Ovary (tissue), 10 donors: ENCODE measurements at places on chromosomes 3 and 15.

DNA sequence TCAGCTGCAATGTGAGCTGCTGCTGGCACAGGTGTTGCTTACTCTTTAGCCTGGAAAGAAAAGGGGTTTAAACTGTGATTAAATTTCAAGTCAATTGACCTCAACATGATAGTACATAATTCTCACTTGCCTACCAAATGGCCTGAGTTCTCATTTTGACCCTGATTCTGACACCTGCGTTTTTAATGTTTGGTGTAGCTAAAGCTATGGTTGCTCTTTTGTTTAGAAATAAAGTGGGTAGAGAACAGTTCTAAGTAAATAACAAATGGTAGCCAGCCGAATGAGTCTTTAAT is 100.8 kb upstream of the SOX2 start:
- DNase-seq: no peak

- DNase-seq: no peak
Measured at GRCh38 chr3:61979638-61980037, 393.7 kb downstream of the FEZF2 start.

DNA sequence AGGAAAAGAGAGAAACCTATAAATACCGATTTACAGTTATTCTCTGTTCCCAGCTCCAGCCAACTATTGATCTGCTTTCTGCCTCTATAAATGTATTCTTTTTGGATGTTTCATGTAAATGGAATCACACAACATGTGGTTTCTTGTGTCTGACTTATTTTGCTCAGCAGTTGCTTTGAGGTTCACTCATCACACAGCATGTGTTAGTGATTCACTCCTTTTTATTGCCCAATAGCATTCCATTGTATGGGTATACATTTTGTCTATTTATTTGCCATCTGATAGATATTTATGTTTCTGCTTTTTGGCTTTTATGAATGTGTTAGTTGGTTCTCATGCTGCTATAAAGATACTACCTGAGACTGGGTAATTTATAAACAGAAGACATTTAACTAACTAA is 23.6 kb downstream of the CCR1 start:
- DNase-seq: no peak

DNA sequence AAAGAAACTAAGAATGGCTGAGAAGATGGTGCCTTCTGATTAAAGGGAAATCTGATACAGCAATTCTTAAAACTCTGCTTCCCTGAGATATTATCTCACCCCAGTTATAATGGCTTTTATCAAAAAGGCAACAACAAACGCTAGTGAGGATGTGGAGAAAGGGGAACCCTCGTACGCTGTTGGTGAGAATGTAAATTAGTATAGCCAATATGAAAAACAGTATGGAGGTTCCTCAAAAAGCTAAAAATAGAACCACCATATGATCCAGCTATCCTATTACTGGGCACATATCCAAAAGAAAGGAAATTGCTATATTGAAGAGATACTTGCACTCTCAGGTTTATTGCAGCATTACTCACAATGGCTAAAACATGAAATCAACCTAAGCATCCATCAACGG is 65.1 kb downstream of the GOLIM4 start:
- no peak for DNase-seq

DNA sequence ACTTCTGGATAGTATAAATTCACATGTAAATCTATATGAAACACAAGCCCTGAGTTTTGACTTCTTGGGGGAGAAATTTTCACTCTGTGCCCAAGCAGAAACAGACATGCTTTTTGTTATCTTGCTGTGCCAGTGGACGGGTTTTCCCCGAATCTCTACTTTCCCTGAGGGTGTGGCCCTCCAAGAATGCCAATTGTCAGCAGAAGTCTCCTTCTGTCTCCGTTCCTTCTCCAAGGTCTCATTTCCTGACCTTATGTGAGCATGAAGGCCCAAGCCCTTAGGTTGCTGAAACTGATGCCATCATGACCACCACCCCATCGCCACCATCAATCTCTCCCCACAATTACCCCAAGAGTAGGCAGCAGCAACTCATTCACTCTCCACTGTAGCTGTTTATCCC is 253.8 kb downstream of the XXYLT1 start:
- no peak for DNase-seq

GRCh38 chr3:5096336-5097008 is 25.6 kb upstream of the ARL8B start:
- DNase-seq: no peak

DNA sequence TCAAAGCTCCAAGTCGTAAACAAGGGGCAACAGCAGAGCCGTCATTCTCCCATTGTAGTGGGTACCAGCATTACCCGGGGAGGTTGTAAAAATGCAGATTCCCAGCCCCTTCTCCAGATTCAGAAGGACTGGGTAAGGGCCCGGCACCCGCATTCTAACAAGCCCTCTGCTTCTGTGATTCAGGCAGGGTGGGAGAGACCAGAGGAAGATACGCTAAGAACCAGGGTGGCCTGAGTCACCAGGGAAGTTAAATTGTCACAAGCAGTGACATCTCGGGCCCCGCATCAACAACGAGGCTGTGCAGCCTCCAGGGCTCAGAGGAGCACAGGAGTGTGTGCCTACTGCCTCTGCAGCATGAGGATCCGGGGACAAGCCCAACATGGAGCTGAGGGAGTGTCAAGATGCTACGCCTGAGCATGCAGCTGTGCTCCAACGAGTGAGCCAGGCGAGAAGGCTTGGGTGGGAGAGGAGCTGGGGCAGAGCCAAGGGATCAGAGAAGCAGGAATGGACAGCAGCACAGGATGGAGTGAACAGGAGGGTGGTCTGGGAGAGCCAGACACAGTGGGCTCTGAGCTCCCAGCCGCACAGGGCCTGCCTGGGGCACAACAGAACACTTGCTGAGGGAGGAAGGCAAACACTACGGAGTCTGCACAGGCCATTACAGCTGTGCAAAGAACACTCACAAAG is 68.5 kb downstream of the CPN2 start:
- peak; percentile 9 for DNase-seq

GRCh38 chr15:95624616-95625361 is 705.7 kb upstream of the NR2F2 start:
- DNase-seq: no peak

DNA sequence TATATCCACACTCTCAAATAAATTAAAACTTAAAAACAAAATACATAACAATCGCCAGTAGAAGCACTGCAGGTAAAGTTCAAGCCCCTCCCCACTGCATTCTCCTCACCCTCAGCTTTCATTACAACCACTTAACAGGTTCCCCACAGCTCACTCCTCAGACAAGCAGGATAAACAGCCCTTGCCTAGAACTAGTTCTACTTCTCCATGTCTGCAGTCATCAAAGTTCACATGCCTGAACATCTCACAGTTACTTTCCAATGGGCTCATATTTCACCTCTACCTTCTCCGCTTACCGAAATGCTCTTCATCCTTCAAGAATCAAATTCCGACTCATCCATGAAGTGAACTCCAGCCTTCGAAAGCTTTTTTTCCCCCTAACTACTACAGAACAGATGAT is 4.1 kb downstream of the YEATS2 start:
- no peak for DNase-seq

DNA sequence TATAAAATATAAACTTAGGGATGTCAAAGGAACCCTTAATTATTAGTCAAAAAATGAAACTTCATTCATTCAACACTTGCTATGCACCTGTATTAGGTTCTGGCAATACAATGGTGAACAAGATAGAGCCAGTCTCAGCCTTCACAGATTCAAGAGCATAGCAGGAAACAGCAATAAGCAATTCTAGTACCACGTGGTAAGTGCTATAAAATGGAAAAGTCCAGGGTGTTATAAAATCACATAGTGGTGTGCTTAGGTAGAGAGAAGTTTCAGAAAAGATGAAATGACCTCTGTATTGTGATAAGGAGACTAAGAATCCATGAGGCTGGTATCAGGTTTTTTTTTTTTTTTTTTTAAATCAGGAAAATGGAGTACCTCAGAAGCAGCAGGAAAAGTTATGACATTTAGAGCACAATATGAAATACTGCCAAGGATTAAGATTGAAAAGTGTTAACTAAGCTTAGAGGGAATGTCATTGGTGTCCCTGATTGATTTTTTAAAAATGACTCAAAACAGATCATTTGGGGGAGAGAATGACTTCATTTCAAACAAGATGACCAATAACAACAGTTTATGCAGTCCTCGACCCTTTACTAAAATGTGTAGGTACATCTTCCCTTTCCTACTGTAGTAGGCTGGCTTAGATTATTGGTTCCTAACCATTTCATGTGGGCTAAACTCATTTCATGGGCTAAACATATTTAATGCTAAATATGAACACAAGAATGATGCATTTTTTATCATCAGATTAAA is 5.0 kb downstream of the TOMM70 start:
- no peak for DNase-seq

GRCh38 chr15:43277231-43277823 is 10.6 kb upstream of the TGM5 start:
- no peak for DNase-seq

- DNase-seq: no peak
Measured at GRCh38 chr3:122623031-122623829, 45.8 kb downstream of the PARP15 start.

- DNase-seq: no peak
Measured at GRCh38 chr3:923161-923910, 169.5 kb upstream of the CNTN6 start.

DNA sequence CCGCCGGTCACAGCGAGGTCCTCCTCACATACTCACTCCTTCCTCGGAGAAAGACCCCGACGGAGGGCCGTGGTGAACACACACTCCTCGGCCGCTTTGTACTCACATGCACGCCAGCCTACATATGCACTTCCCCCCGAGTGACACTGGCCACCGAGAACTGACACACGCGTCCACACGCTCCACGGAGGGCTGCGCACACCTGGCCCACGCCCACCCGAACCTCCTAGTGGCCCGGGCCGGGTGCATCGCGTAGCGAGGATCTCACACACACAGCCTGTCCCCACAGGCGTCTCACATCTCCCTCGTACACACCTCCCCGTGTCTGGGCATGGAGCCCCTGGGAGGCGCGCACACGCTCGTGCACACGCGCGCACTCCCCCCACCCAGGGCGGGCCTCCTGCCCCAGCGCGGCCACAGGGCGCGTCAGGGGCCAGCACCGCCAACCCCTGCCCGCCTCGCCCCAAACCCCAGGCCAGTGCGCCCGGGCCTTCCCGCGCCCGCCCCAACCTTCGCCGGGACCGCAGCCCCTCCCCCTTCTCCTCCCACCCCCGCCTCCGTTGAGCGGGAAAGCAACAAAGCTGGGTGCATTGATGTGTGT is 411 bp upstream of the C3orf70 start:
- DNase-seq: peak; percentile 26

- DNase-seq: no peak
Measured at GRCh38 chr3:60760145-60760544, 491.1 kb downstream of the FHIT start.

- DNase-seq: no peak
Measured at GRCh38 chr3:16488637-16489036, 24.9 kb downstream of the RFTN1 start.

DNA sequence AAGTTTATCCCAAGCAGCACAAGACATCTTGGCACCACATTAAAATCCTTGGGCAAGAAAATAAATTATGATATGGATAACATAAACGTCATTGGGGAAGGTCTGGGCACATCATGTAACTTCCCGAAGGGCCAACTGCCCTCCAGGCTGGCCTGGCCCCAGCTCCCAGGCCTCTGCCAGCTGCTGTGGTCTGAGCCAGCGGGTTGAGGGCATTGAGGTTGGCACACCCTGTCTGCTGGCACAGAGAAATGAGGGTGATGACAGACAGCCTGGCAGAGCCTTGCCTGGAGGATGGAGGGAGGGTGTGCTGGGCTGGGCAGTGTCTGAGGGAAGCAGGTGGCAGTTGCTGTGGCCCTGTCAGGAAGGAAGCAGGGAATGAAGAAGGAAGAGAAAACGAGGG is 3.3 kb upstream of the RBSN start:
- no peak for DNase-seq

DNA sequence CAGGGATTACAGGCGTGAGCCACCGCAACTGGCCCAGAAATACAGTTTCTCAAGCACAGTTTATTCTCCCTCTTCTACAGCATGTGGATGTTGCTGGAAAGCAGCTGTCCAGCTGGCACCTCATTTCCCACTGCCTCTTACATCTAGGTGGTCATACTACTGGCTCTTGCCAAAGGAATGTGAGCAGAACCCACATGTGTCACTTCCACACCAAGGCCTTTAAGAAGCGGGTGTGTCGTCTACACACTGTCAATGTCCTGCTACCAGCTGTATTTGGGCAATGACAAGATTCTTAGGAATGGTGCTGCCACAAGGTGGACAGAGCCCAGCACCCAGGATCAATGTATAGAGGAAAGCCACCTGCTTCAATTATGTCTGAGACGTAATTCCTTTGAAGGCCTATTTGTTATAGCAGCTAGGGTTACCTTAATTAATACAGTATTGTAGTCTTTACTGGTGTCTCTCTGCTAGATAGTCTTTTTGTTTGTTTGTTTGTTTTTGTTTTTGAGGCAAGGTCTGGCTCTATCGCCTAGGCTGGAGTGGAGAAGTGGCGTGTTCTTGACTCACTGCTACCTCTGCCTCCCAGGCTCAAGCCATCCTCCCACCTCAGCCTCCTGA is 15.1 kb upstream of the RAB7A start:
- no peak for DNase-seq

DNA sequence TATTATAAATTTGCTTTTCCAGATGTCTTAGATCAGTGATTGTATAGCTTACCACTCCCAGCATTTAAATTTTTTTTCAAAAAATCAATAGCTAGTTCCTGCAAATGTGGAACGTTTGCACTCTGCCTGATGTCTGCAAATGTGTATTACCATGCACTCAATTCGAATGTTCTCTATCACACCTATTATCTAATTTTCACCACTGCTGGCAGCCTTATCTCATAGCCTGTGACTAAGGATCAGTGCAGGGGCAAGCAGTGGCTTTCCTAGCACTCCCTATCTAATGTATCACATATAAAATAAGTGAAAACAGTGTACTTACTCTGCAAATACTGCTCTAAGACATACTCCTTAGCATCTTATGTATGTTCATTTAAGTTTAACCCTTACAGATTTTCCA is 196.3 kb upstream of the PLSCR5 start:
- DNase-seq: no peak

- DNase-seq: peak; percentile 58
Measured at GRCh38 chr3:37862219-37862902, 681 bp downstream of the CTDSPL start.

GRCh38 chr3:122435950-122436349 is 20.1 kb upstream of the WDR5B start:
- DNase-seq: no peak

GRCh38 chr3:32117320-32117719 is 10.9 kb downstream of the GPD1L start:
- no peak for DNase-seq

- no peak for DNase-seq
Measured at GRCh38 chr15:61275901-61276300, 46.8 kb upstream of the RORA start.

DNA sequence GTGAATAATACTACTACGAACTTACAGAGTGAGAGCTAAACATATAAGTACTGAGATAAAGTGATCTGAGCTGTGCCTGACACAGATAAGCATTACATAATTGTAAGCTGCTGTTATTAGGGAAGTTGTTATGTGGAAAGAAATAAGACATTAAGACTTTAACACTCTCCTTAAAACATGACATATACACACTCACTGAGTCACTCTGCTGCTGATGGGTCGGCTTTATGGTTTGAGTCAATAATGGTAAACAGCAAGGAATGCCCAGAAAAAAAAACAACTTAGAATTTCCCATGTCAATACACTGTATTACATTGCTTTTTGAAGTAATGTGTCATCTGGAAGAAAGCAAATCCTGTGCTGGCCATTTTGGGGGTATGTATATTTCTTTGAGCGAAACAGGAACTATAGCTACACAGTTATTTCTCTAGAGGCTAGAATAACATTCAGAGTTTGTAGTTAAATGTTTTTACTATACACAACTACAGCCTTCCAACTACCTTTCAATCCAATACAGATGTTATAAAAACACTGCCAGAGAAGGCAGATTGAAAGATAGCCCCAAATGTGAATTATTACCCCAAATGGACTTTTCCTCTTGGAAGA is 22.8 kb upstream of the SPRED1 start:
- no peak for DNase-seq
